Right renal cortex interstitium (tissue), 3 donors: ENCODE measurements at places on chromosomes 3 and 15.
A peak's percentile ranks its signal among the peaks of the same experiment; 100 is the strongest.

DNA sequence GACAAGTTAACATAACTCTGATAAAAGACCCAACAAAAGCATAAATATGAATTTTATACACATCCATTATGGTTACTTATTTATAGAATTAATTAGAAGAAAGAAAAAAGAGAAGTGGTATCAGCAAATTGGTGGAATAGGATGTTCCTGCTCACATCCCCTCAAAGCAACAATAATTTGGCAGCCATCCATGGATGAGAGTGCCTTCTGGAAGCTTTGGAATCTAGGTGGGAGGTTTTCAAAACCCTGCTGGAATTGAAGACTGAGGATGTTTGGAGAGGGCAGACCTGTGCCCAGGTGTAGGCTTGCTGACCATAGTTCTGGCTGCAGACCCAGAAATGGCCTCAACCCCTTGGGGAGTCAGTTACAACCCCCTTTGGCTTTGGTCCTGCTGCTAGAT is 91.2 kb downstream of the EDEM1 start:
- no peak for DNase-seq

- no peak for DNase-seq
Measured at GRCh38 chr3:168331756-168332155, 236.0 kb upstream of the GOLIM4 start.

GRCh38 chr3:182711261-182711683 is 82.0 kb upstream of the ATP11B start:
- DNase-seq: no peak

GRCh38 chr3:149450281-149450680 is 24.2 kb upstream of the TM4SF4 start:
- no peak for DNase-seq

DNA sequence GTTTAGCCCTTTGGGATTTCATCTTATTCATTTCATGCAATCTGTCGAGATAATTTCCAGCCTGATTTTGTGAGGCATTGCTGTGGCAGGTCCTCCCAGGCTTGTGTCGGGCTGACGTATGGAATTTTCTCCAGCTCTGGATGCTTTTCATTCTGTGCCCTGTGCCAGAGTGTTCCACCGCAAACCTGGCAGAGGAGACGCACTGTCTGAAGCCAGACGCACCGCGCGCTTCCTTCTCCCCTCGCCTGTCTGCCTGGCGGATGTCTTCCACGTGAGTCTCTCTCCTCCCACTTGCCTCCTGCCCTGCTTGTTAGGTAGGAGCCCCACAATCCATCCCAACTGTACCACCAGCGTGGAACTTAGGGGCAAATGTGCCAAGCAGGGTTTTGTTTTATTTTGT is 20.1 kb upstream of the GLCE start:
- DNase-seq: no peak

GRCh38 chr3:81823882-81824395 is 62.5 kb upstream of the GBE1 start:
- peak; percentile 26 for DNase-seq

DNA sequence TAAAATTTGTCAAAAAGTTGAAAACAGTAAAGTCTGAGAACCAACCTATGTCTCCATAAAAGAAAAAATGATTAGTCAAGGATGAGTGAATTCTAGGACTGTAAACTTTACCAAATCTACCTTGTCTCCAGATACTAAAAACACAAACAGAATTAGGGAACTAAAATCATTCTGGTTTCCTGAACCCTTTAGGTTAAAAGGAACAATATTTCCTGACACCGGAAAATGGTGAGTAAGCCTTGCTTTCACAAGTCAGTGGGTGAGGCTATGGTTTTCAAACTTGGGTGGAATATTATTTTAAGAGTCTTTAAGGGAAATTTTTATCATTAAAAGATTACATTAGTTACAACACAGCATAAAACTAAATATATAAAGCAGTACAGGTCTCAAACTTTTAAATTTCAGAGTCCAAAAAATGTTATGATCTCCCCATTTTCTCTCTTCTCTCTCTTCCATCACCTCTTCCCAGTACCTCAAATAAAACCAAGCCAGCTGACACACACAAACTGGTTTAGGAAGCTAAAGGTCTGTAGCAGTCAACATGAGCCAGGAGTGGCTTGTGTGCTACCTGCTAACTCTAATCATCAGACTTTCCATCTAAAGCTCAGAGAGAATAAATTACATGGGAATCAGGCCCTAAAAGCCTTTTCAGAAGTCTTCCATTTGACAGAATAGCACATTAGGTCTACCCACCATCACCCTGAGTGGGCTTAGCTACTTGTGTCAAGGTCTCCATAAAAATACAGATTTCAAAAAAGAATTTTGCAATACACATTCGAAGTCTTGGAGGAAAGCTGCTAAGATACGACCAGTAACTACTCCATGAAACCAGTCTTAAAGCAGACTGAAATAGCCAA is 2.2 kb downstream of the SLC12A6 start:
- DNase-seq: no peak

GRCh38 chr3:8738639-8739038 is 5.0 kb downstream of the CAV3 start:
- DNase-seq: no peak

DNA sequence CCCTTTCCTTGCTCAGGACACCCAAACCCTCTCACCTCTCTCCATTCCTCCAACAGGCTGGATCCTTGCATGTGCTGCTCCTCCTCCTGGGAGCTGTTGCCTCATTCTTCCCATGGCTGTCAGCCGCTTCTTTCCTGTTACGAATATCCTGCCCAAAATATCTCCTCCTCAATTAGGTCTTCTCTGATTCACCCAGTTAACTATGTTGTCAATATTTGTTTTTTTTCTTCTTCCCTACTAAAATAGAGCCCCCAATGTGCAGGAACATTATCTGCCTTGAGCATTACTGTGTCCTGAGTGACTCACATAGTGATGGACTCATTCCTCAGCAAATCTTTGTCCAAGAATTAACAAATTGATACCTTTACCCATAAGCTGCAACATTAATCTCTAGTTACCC is 357.2 kb downstream of the CLSTN2 start:
- DNase-seq: no peak

DNA sequence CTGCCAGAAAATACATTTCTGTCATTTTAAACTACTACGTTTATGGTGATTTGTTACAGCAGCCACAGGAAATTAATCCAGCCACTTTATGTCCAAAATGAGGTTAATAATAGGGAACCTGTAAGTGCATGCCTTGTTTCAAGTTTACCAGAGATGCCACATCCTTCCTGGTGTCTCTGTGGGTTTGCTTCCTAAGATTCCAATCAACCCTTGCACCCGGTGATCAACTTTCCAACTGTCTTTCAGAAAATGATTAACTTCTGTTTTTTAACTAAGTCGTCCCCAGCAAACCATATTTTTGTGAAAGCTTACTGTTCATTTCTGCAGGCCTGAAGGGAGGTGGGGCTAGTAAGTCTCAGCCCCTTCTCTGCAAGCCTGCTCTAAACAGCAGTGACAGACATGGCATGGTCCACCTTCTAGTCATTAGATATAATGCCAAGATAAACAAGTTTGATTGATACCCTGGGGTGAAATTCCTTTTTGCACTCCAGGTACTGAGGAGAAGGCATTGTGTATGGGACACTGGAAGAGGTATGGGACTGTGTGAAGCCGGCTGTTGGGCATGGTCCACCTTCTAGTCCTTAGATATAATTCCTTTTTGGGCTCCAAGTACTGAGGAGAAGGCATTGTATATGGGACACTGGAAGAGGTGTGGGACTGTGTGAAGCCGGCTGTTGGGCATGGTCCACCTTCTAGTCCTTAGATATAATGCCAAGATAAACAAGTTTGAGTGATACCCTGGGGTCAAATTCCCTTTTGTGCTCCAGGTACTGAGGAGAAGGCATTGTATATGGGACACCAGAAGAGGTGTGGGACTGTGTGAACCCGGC is 11.1 kb upstream of the TMC3 start:
- no peak for DNase-seq

DNA sequence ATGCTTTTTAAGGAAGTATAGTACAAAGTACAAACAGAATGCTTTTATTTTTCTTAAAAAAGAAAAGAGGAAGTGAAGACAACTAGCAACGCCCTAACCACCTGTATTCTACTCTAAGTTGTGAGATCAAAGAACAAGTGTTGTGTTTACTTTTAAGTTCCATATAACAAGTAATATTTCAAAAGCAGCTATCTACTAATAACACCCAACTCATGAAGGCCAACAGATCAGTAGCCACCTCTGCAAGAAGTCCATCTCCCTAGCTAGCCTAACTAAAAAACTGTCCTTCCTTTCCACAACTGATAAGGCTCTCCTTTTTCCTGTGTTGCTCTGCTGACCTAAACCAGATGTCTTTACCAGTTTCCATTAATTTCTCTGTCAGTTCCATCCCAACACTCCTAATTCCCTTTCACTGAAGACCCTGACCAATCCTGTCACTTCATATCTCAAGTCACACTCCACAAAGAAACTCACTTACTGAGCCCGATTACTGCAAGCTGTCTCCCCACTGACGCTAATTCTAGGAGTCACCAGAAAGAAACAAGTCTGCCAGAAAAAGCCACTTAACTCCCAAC is 26.9 kb downstream of the PHC3 start:
- DNase-seq: no peak

DNA sequence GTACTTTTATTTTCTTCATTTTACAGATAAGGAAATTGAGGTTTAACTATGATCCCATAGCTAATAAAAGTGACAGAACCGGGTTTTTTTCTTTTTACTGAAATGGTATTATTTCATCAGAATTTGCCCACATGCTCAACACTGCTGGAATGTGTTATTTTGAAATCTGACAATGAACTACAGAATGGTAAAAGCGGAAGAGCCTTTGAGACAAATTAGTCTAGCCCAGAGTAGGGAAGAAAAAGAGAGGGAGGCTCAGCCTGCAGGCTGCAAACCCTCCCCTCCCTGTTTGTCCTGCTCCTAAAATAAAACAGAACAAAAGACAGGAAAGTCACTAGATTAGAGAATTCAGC is 100.3 kb upstream of the LIPC start:
- DNase-seq: no peak

DNA sequence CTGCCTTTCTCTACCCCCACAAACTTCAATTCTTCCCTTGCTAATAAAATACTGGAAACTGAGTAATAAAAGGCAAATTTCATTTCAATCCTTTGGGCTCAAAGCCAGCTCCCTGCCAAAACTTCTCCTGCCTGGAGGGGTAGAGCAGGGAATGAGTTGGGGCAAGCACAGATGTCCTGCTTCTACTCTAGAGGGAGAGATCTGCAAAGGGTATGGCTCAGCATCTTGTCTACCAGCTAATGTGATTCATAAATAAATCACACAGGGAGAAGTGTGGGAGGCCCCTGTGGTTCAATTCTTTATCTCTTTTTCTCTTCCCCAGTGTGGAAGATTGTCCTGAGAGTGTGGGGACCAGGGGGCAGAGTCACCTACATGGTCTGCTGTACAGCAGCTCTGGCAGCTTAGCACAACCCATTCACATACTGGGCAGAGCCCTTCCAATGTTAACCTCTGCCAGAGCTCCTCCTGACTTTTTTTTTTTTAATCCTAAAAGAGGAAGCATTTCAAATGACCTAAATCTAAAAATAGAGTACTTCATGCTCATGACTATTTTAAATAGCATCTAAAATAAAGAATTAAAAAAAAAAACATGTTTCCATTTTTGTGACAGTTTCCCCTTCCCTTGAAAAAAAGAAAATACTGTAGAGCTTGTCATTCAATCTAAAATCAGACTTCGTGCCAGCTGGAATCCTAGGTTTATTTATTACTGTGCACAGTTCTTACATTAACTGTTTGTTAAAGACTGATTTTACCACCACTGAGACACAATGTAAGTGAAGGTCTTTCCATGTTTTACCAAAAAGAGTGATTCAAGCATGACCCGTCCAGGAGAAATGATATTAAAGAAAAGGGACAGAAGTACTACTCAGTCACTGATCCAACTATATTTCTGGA is 1083.7 kb upstream of the CFAP20DC start:
- no peak for DNase-seq

GRCh38 chr3:37096288-37096687 is 78.1 kb downstream of the LRRFIP2 start:
- DNase-seq: no peak

DNA sequence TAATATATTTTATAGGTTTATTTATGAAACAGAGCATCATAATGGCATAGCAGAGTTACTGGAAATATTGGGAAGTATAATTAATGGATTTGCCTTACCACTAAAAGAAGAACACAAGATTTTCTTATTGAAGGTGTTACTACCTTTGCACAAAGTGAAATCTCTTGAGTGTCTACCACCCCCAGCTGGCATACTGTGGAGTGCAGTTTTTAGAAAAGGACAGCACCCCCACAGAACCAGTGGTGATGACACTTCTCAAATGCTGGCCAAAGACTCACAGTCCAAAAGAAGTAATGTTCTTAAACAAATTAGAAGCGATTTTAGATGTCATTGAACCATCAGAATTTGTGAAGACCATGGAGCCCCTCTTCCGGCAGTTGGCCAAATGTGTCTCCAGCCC is 58.1 kb downstream of the DNAH1 start:
- DNase-seq: no peak

- DNase-seq: no peak
Measured at GRCh38 chr15:97081666-97082226, 751.2 kb downstream of the NR2F2 start.

- DNase-seq: no peak
Measured at GRCh38 chr3:169596126-169596525, 67.4 kb downstream of the MECOM start.
